Endothelial cell of umbilical vein (primary cell): ENCODE measurements at places on chromosomes 11 and 22. TPM values are rescaled to one million over a fixed set of nuclear protein-coding genes. Genes with fewer than 3 reads are reported as not detected.

- no peak for DNase-seq
Observed at GRCh38 chr11:122176651-122177050, 60.6 kb upstream of the BLID start.

GRCh38 chr11:37718431-37718999 lies 1120.5 kb upstream of the RAG2 start:
- no peak for DNase-seq

- no peak for DNase-seq
Observed at GRCh38 chr11:84313830-84314359, 1027.7 kb upstream of the CCDC90B start.

DNA sequence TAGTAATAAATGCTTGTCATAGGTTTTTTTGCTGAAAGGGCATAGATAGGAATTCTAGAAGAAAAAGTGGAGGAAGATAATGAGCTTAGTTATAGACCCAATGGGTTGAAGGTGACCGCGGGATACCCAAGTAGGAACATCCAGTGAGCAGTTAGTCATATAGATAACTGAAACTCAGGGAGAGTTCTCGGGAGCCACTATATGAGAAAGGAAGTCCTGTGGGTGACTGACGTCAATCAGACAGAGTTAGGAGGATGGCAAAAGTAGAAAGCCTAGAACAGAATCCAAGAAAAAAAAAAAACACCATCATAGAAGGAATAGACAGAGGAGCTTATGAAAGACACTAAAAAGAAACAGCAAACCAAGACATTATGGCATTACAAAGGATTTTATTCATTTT lies 1.6 kb upstream of the CNGA4 start:
- no peak for DNase-seq

- no peak for DNase-seq
Observed at GRCh38 chr11:77470504-77470903, 3.4 kb downstream of the PAK1 start.

DNA sequence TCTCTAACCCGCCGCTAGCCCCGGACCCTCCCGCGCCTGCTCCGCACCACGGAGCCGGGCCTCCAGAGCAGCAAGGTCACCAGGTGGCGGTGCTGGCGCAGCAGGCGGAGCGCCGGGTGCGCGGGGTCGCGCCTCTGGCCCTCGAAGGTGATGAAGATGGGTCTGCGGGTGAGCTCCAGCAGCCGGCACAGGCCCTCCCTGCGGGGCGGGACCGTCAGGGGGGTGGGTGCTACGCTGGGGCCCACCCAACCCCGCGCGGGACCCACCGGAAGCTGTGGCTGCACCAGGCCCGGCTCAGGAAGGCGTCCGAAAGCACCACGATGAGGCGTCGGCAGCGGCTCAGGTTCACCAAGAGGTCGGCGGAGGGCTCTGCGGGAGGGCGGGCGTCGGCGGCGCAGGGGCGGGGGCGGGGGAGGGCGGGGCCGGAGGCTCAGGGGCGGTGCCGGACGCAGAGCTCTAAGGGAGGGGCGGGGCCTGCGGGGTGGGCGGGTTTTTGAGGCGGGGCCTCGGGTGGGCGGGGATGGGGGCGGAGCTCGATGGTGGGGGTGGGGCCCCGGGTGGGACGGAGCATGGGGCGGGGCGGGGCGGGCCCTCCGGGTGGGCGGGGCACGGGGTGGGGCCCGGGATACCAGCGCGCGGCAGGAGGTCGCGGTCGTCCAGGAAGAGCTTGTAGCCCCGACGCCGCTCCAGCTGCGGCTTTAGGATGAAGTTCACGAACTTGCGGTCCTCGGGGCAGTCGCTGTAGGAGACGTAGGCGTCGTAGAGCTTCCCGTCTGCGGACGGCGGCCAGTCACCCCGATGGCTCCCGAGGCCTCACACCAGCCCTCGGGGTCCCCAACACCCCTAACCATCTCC lies 7.8 kb downstream of the SIGIRR start:
- DNase-seq, result peak; percentile 46

DNA sequence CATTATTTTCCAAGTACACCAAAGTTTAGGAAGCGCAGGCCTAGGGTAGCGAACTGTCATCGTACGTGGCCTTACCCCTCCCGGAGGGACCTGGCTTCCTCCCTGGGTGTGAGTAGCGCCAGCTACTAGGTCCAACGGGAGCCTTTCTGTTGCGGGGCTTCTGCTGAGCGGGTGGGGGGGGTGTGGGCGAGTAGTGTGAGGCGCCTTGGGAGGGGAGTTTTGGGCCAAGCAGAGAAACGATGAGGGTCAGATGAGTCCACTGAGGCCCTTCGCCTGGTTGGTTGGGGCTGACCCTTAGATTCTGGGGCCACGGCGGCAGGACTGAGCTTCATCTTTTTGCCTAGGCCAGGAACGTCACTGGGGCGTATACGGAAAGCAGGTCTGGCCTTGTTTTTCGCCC lies 868 bp downstream of the TEF start:
- no peak for DNase-seq

DNA sequence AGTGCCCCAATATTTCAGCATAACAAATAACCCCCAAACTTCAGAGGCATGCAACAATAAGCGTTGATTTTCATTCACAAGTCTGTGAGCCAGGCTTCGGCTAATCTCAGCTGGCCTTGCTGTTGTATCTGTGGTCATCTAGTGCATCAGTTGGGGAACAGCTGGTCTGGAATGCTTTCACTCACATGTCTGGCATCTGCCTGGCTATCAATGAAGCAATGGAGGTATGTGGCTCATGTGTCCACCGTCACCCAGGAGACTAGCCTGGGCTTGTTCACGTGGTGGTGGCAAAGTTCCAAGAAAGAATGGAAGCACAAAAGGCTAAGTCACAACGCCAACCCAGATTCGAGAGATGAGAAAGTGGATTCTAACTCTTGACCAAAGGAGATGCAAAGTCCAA lies 304.8 kb upstream of the ISX start:
- DNase-seq, result no peak

GRCh38 chr22:29484642-29485041 lies 4.6 kb downstream of the NEFH start:
- no peak for DNase-seq

DNA sequence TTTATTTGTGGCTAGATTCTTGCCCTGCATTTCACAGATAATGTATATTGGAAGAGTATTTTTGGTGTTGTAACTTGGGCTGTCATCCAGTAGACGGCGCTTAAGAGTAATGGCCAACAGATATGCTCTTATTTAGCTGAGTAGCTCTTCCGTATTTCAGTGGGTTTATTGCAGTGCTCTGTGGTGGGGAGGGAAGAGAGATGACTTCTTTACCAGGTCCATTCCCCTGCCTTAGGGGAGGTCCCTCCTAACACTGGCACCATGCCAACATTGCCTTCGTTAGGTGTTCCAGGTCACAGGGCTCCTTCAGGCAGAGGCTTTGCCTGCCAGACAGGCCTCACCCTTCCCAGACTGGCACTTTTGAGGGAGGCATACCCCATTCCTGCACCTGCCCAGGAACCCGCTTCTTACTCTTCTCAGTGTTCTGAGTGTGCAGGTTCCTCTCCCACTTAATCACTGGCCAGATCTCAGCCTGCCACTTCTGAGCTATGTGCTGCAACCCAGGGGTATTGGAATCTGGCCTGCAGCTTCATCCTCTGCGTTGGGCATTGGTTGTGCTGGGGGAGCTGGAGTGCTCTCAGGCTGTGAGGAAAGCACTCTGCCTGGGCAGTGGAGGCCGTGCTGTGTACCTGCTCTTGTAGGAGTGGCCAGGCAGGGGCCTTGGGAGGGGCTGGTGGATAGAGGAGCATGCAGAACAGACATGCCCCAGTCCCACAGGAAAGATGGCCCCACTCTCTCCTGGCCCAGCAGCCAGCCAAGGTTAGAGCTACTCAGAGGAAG lies 29.4 kb upstream of the SLN start:
- DNase-seq, result peak; percentile 48

DNA sequence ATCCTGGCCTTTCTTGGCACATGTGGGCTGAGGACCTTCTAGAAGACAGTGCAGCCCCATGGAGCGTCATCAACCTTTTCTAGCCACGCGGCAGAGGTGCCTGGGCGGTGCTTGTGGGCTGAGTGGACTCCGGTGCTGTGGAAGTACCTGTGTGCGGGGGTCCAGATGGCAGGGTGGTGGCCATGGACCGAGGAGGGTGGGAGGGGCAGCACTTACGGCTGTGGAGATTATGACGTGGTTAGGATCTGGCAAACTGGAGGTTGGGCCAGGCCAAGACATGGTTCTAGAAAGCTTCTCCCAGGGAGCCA lies 2.0 kb downstream of the TUB start:
- DNase-seq, result no peak

DNA sequence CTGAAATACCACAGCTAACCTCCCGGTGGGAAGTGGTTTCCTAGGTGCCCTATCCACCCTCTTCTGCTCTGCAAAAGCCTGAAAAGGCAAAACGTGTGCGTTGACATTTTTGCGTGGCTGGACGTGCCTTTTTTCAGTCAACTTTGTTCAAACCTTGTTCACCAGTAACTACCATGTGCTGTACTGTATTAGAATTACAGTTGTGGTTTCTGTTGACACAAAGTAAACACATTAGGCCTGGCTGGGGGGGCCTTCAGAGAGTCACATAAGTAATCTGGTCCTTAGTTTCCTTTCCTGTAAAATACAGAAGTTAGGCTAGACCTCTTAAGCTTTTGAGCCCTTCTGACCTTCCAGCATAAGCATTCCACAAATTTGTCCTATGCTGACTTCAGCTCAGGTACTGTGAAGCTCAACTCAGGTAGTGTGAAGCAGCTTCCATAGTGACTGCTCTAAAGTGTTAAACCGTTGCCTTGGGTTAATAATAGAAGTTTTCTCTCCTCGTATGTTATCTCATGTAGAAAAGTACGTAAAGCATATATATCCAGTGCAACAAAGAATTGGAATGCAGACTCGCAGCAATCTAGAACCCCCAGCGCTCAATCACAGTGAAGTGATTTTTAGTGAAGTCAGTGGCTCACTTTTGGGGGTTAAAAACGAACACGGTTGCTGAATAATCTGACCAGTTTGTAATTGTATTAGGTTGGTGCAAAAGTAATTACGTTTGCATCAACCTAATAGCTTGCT lies 1.8 kb downstream of the EWSR1 start:
- peak; percentile 16 for DNase-seq

DNA sequence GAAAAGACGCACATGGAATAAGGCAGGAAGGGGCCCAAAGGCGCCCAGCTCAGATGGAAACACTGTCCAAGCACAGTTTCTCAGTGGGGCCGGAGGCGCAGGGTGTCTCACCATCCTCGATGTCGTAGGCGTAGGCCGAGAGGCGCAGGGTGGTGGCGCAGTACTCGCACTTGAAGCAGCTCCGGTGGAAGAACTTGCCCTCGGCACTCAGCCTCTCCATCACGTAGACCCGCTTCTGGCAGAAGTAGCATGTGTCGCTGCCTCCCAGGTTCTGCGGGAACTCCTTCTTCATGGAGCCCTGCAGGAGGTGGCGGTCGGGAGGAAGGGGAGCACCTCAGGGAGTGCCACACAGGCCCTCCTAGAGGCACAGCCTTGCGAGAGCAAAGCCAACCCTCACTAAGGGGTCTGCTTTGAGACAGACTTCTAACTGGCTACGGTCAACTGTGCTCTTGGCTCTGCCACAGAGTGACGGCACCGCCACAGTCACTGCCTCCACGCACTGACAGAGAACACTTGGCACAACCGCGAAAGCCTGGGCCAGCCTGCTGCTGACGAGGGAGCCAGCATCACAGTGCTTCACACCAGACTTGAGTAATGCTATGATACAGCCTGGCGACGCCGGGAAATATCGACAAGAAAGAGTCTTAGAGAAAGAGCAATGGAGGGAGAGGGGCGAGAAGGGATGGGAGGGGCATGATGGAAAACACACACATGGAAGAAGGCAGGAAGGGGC lies 97.6 kb upstream of the BID start:
- no peak for DNase-seq

DNA sequence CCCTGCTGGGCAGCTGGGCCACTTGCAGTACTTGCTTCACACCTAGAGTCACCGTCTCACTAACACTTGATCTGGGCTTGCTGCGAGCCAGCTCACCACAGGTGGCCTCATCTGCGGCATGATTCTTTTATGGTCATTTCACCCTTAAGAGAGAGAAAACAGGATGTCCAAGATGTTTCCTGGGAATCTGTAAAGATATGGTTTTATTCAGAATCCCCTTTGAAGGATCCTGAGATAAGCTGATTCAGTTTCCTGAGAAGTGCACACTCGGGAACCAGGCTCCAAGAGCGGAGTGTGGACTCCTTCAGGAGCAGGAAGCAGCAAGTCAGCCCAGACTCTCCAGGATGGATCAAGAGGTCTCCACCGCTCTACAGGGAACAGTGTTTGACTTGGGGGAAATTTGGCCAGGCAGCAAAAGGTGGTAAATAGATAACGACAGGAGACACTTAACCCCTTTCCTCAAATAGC lies 21.8 kb upstream of the TP53AIP1 start:
- DNase-seq, result peak; percentile 90

DNA sequence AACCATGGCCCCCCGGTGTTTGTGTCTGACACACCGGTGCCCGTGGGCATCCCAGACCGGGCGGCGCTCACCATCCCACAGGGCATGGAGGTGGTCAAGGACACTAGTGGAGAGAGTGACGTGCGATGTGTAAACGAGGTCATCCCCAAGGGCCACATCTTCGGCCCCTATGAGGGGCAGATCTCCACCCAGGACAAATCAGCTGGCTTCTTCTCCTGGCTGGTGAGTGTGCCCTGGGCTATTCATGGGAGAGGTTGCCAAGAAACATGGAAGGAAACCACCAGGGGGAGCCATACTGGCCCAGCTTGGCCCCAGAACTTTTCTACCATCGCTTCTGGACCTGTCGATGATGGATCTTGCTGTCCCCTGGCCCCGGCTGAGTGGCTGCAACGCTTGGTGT lies 36.5 kb downstream of the PRDM11 start:
- peak; percentile 21 for DNase-seq

DNA sequence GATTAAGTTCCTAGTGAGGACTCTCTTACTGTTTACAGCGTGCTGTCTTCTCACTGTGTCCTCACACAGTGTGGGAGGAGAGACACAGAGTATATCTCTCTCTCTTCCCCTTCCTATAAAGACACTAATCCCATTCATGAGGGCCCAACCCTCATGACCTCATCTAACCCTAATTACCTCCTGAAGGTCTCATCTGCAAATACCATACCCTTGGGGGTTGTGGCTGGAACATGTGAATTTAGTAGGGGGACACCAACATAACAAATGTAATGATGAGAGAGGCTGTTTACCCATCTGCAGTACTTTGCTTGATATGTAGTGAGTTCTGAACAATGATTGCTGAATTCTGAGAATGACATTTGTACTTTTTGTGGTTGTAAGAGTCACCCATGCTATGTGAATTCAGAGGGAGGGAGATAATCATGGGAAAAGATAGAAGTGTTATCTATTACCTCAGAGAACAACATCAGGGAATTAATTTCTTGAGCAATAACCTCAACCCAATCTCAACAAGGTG lies 4.9 kb upstream of the OR52W1 start:
- no peak for DNase-seq

- DNase-seq, result no peak
Observed at GRCh38 chr22:45626198-45626651, 45.4 kb upstream of the ATXN10 start.

Gene MUC6
- total RNA-seq, result not detected in 2 replicates

Gene TRIM51
- total RNA-seq, result not detected in 2 replicates

Gene MMP12
- not detected in 2 replicates for total RNA-seq

Gene OR51A2
- total RNA-seq, result not detected in 2 replicates

Gene HARBI1
- total RNA-seq, result 3.2 and 4.7 TPM in 2 replicates

Gene CCDC188
- total RNA-seq, result 9.4 and 11.6 TPM in 2 replicates

Gene OR51B2
- total RNA-seq, result not detected in 2 replicates

Gene PHLDA2
- 44.5 and 51.5 TPM in 2 replicates for total RNA-seq

Gene TRIM48
- total RNA-seq, result not detected in 2 replicates
